Activated CD4-positive, alpha-beta T cell treated with anti-CD3 and anti-CD28 coated beads, Interleukin-2, amount 10 ng/mL, durations not matched to agents 7 days and 5 days (primary cell): ENCODE measurements at places on chromosomes 12 and 14.

GRCh38 chr12:55708695-55709233 is 1.1 kb upstream of the ITGA7 start:
- no peak for DNase-seq

GRCh38 chr14:52481864-52482263 is 70.4 kb downstream of the TXNDC16 start:
- no peak for DNase-seq

- no peak for DNase-seq
Observed at GRCh38 chr14:37791384-37792036, 196.1 kb downstream of the TTC6 start.

GRCh38 chr12:124450376-124450750 is 117.0 kb downstream of the NCOR2 start:
- DNase-seq = no peak

- DNase-seq = no peak
Observed at GRCh38 chr14:29075761-29076160, 309.2 kb downstream of the FOXG1 start.

DNA sequence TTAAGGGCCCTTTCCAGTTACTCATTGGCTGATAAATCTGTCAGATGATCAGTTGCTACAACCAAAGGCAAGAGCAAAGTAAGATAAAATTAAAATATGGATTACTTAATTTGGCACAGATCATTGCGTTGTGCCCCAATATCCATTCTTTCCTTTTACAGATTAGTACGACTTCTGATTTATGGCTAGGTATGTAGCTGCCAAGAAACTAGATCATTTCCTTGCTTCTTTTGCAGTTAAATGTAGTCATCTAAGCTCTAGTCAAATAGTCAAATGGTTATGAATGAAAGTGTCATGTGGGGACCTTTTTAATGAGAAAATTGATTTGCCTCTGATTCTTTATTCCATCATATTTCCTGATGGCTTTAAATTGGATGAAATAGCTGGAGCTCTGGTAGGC is 1039.9 kb upstream of the FLRT2 start:
- no peak for DNase-seq

- DNase-seq = no peak
Observed at GRCh38 chr14:65160091-65160490, 57.8 kb upstream of the MAX start.

GRCh38 chr14:45135156-45135555 is 574 bp upstream of the FANCM start:
- DNase-seq = no peak

DNA sequence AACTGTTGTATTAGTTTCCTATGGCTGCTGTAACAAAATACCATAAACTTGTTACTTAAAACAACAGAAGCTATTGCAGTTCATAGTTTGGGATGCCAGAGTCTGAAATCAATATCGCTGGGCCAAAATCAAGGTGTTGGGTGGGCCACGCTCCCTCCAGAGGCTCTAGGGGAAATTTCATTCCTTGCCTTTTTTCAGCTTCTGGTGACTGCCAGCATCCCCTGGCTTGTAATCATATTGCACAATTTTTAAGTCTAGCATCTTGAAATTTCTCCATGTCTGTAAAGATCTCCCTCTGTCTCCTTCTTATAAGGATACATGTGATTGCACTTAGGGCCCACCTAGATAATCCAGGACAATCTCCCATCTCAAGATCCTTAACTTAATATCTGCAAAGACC is 48.8 kb upstream of the GARIN6 start:
- no peak for DNase-seq

GRCh38 chr14:91311284-91311662 is 66.8 kb upstream of the GPR68 start:
- peak; percentile 80 for DNase-seq

- DNase-seq = no peak
Observed at GRCh38 chr12:81809829-81810595, 50.9 kb upstream of the PPFIA2 start.

- no peak for DNase-seq
Observed at GRCh38 chr12:131457331-131458047, 253.4 kb upstream of the SFSWAP start.

GRCh38 chr14:104536942-104537612 is 42.5 kb upstream of the C14orf180 start:
- DNase-seq = no peak

DNA sequence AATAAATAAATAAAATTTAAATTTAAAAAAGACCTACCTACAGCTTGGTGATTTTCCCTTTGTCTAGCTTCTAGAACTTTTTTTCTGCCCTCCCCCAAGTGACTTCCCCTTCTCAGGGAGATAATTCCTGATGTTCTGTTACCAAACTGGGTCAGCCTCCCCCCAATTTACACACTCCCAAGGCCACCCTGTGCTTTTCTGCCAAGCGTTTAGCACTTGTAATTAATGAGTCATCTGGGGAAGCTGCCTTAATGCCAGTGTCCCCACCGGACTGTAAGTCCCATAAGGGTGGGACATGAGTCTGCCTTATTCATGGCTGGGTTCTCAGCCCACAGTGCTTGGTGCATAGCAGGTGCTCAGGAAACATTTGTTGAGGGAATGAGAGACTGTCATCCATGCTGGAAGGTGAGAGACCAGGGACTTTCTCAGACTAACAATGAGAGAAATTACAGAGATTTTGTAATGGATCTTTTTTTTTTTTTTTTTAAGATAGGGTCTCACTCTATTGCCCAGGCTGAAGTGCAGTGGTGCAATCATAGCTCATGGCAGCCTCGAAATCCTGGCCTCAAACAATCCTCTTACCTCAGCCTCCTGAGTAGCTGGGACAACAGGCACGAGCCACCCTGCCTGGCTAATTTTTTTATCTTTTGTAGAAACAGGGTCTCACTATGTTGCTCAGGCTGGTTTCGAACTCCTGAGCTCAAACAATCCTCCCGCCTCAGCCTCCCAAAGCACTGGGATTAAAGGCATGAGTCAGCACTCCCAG is 106.8 kb downstream of the PHETA1 start:
- no peak for DNase-seq

GRCh38 chr14:88164906-88165534 is 158.0 kb downstream of the KCNK10 start:
- DNase-seq = no peak

DNA sequence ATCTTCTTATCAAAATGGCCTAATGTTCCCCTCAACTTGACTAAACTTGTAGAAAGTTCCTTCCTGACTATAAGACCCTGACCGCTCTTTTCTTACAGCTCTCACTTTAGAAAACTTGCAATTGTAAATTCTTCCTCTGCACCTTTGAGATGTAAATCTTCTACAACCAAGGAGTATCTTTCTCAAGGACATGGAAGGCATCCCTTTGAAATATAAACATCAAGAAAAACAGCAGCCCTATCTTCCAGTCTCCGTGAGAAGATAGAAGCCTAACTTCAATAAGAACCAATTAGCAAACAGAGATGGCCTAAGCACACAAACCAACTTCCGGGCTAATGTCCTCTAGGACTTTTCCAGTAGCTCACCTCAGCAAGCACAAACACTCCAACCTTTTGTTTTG is 210.3 kb downstream of the CPNE8 start:
- DNase-seq = no peak

DNA sequence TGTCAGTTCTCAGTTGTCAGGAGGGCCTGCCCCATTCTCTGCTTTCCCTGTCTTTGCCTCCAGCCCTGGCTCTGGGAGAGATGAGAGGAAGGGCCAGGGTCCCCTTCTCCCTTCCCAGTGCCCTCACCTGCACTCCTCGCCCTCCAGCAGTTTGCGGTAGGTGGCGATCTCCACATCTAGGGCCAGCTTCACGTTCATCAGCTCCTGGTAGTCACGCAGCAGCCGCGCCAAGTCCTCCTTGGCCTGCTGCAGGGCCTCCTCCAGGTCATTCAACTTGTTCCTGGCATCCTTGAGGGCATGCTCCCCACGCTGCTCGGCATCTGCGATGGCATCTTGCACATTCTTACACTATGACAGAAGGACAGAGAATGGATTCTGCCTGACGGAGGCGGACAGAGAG is 5.4 kb downstream of the KRT2 start:
- no peak for DNase-seq

DNA sequence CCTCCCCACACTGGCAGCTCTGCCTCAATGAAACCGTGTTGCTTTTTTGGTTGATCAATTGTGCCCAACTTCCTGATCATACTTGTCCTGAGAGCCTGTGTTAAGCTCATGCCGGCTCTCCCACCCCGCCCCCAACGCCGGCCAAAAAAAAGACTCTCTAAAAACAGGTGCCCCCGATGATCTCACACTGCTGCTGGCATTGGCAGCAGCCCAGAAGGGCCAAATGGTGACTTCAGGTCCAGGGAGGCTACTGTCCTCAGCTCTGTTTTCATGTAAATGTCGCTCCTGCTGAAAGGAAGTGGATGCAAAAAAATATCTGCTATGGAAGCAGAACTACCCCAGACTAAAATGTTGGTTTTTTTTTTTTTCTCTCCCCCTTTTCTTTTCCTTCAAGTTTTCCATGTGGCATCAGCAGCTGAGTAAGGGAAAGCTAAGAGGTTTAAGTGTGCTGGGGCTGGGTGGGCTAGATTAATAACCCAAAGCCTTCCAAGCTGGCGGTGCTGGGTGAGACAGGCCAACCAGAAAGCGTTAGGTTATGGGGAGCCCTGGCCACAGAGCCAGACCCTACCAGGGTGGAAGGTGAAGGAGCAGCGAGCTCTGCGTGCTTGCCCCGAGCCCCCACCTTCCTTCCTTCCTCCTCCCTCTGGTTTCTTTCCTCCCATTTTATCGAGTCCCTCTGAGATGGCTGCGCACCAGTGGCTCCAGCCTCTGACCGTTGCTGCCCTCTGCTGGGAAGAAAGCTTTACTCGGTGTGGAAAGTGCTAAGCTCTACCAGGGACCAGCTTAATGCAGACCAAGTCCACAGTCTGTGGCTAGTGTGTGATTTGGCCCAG is 396.1 kb downstream of the NRXN3 start:
- peak; percentile 61 for DNase-seq

DNA sequence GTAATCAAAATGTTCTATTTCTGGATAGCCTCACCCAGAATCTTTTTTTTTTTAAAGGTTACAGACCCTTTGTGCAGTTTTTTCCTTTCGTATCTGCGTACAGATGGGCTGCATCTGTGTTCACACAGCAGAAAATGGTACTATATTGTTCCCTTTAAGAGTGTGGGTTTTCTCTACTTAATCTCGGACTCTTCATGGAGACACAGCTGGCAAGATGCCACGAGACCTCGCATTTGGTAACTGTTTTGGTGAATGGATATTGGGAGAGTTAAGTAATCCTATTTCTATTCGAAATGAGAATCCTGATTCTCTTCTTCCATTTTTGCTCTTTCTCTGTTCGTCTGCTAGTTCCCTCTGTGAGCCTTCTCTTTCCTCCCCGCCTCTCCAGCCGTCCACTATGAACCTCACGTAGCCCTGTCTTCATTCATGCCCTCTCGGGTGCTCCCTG is 85.7 kb downstream of the SAMD4A start:
- no peak for DNase-seq

GRCh38 chr14:53925201-53925766 is 31.3 kb downstream of the BMP4 start:
- DNase-seq = no peak

DNA sequence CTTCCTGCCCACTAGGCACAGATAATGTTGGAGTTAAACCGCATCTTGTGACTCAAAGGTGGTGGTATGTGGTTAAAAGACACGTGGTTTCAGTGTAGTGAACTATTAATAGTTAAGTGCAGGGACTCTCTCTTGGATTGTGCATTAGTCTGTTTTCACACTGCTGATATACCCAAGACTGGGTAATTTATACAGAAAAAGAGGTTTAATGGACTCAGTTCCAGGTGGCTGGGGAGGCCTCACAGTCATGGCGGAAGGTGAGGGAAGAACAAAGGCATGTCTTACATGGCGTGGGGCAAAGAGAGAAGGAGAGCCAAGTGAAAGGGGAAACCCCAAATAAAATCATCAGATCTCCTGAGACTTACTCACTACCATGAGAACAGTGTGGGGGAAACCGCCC is 362.3 kb downstream of the GLT1D1 start:
- DNase-seq = no peak

DNA sequence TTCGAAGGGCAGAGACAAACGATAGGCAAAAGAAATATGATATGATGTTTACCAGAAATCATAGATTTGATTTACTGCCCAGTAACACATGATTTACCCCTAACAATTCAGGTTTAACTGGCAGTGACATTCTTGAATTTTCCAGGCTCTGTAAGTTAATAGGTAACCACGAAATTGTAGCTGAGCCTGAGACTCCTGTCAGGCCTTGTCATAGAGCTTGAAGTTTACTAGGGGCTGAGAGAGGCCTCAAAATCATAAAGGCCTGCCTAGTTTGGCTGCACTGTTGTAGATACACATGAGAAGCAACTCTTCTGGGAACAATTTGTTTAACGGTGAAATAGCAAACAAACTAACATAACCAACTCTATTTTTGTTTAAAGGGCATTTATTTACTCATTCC is 3.3 kb downstream of the ERP27 start:
- no peak for DNase-seq

DNA sequence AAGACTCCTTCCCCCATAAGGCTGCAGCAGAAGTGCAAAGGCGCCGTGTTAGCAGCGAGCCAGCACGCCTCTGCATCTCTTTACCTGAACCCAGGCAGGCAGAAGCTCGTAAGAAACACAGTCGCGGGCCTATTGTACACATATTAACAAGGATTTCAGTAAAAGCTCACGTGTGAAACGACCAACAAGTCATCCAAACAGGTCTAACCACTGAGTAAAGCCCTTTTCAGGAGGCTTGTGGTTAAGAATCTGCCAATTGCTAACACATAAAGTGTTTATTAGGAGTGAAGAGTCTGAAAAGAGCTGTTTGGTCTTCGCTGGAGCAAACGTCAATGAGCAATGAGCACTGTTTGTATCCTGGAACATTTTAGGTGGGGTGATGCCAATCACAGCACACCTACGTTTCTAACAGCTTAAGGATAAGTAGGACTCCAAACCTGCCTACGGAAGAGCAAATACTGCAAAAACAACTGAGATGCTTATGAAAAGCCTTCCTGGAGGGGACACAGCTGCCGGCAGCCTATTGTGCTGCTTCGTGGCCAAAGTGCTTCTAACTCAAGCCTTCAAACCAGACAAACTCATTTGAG is 43.1 kb downstream of the PRKAB1 start:
- no peak for DNase-seq

DNA sequence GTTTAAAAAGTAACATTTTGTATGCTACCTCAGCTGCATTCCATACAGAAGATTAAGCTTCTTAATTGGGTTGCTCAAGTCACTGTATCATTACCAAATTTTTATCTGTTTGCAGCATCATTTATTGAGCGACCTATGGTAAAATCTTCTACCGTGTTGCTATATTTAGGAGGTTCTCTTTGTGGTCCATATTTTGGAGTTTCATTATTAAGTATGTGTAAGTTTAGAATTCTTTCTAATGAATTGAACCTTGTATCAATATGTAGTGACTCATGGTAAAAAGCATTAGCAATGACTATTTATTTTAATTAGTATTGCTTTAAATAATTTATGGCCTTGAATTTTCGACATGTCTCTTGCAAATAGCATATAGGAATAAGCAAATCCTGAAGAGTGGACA is 42.2 kb downstream of the CSRP2 start:
- no peak for DNase-seq

GRCh38 chr14:99981806-99982205 is 83.4 kb upstream of the EVL start:
- DNase-seq = no peak
